ENCODE measurements at places on chromosomes 5 and 9.

- no peak for DNase-seq
Measured at GRCh38 chr5:1652873-1653697, 129.3 kb upstream of the LPCAT1 start.

DNA sequence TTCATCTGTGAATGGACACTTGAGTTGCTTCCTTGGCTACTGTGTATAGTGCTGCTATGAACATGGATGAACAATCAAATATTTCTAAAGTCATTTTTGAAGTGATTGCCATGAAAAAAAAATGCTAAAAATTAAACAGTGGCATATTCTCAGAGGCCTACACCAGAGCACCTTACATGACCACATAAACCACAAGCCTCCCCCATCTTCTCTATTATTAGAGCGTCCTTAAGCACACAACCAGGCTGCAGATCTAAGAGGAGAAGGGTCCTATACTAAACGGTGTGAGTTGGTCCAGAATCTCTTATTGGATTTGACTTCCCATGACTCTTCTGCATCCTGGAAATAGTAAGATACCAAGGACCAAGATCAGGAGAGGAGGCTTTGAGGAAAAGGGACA, 34.3 kb downstream of the PCA3 start:
- DNase-seq, result no peak

DNA sequence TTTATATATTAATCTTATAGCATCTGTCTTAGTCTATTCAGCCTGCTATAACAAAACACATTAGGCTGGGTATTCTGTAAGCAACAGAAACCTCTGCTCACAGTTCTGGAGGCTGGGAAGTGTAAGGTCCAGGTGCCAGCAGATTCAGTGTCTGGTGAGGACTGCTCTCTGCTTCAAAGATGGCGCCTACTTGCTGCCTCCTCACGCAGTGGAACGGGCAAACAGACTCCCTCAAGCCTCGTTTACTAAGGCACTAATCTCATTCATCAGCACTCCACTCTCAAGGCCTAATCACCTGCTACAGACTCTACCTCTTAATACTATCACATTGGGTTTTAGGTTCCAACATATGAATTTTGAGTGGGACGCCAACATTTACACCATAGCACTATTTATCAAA, 5.2 kb upstream of the TBC1D2 start:
- DNase-seq, result no peak

DNA sequence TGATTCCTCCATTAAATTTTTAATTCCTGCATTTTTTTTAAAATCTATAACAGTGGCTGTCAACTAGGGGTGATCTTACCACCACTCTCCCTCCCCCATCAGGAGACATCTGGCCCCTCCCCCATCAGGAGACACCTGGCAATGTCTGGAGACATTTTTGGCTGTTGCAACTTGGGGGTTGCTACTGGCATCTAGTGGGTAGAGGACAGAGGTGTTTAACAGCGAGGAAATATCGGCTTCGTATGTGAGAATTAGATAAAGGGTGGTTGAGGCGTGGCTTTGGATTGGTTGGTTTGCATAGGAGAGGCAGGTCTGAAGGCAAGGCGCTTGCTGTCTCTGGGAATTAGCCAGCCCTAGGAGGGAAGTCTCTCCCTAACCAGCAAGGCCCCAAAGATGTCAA, 10.5 kb downstream of the CDHR2 start:
- DNase-seq, result no peak

DNA sequence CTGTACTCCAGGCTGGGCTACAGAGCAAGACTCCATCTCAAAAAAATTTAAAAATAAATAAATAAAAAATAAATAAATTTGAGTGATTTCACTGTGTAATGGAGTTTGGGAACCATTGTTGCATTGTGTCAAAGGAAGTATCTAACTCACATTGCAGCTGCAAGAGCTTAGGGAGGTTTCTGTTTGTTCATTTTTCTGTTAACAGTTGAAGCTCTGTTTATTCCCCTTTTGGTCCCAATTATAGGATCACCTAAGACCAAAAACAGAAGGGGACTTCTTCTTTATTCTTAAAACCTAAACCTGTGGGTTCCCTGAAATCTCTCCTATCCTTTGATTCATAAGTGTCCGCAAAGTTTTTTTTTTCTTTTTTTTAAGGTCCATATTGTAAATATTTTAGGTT, 28.6 kb upstream of the PCAT7 start:
- DNase-seq, result no peak

DNA sequence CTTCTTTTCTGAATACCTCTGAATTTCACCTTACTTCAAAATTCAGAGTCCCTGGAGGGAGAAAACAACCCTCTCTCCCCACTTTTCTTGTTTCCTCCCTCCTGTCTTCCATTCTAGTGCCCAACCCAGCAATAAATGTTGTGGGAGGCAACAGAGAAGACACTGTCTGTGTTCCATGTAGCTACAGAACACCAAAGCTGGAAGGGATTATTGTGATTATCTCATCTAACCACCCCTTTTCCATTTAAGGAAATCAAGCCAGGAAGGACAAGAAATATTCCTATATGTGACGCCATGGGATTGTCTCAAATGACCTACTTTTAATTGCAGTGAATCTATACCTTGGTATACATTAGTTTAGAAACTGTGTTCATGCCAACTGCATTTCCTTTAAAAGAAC, 476.6 kb upstream of the TNC start:
- no peak for DNase-seq

GRCh38 chr5:123538670-123539459, 26.9 kb downstream of the CSNK1G3 start:
- no peak for DNase-seq
